ENCODE measurements at places on chromosomes 5 and 9. TPM values are rescaled to one million over a fixed set of nuclear protein-coding genes. Genes with fewer than 3 reads are reported as not detected.

The BAAT gene
- total RNA-seq = not detected

The MED10 gene
- 8.8 TPM for total RNA-seq

The GLDC gene
- 3.3 TPM for total RNA-seq

The OSMR gene
- total RNA-seq = 56.5 TPM

The IL31RA gene
- 0.26 TPM for total RNA-seq

The PCDH1 gene
- 5.7 TPM for total RNA-seq

The TXNDC8 gene
- not detected for total RNA-seq

The PIP5K1B gene
- total RNA-seq = 0.06 TPM

The ZNF883 gene
- 1.7 TPM for total RNA-seq

The GABRG2 gene
- not detected for total RNA-seq

The DND1 gene
- 0.13 TPM for total RNA-seq

The GRXCR2 gene
- not detected for total RNA-seq

The CDKN2B-AS1 gene
- 5.2 TPM for total RNA-seq

The PDCD1LG2 gene
- 13.0 TPM for total RNA-seq

The PCDHA1 gene
- total RNA-seq = under 0.01 TPM

The CATSPER3 gene
- 0.25 TPM for total RNA-seq

The C9orf43 gene
- 0.44 TPM for total RNA-seq

The GADD45G gene
- total RNA-seq = 0.53 TPM

The WDR38 gene
- total RNA-seq = not detected

The CCDC192 gene
- total RNA-seq = not detected

The GDA gene
- under 0.01 TPM for total RNA-seq

Measured in aortic smooth muscle cell (primary cell).